ENCODE measurements at places on chromosomes 7 and 10.

DNA sequence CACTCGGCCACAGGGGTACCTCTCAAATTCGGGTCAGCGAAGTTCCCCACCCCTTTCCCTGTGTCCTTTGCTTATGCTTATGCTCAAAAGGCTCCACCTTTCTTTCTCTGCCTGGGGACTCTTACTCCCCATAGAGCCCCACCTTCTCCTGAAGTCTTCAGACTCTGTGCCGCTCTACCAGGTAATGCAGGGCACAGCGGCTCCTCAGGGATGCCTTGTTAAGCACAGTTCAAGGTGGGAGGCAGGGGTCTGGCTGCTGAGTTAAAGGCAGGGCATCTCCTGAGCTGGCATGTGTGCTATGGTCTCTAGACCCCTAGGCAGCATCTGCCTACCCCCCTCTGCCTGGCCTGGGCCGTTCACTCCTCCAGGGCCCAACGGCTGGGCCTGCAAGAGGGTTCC lies 3.0 kb upstream of the CXCL12 start:
- no peak for DNase-seq

GRCh38 chr10:119030421-119031250 lies 1.1 kb downstream of the NANOS1 start:
- peak; percentile 74 for DNase-seq

- peak; percentile 3 for DNase-seq
These were observed 12.8 kb downstream of the MEIG1 start for GRCh38 chr10:14971867-14972448.

DNA sequence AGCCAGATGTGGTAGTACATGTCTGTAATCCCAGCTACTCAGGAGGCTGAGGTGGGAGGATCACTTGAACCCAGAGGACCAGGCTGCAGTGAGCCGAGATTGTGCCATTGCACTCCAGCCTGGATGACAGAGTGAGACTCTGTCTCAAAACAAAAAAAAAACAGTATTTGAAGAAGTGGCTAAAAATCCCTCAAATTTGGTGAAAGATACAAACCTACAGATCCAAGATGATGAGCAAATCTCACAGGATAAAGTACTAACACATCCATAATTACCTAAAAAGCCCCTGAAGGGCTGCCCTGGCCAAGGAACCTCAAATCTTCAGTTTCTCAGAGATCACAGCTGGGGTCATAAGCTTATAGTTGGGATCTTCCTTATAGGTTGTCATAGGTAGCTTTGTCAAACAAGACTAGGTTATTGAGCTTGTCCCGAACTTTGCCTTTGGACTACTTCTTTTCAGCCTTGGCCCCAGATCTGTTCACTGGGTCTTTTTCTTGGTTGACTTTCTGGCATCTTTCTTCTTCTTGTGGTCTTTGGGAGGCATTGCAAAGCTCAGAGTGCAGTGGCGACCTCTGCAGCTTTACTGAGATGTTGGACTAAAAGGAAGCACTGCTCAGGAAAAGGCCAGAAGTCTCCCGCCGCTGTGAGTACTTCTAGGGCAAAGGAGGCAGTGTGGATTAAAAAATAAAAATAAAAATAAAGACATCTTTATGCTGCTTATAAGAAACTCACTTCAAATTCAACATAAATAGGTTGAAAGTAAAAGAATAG lies 28.6 kb upstream of the SAR1A start:
- no peak for DNase-seq

GRCh38 chr7:8433477-8434289 lies at the start of gene NXPH1:
TSS of gene NXPH1 (plus strand) at chr7:8433609.
- DNase-seq, result no peak

DNA sequence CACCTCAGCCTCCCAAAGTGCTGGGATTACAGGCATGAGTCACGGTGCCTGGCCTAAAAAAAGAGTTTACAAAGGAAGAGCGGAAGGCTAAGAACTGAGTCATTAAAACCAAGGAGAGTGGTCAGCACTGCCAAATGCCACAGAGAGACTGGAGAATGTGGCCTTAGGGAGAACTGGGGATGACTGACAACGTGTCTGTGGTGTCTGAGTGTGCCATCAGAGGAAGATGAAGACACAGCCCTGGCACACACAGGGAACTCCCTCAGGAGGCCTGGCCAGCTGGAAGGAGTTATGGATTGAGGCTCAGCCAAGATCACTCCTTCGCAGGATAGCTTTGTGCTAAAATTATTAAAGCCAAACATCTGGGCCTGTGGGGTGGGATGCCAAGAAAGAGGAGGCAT lies 3.9 kb upstream of the INA start:
- no peak for DNase-seq

DNA sequence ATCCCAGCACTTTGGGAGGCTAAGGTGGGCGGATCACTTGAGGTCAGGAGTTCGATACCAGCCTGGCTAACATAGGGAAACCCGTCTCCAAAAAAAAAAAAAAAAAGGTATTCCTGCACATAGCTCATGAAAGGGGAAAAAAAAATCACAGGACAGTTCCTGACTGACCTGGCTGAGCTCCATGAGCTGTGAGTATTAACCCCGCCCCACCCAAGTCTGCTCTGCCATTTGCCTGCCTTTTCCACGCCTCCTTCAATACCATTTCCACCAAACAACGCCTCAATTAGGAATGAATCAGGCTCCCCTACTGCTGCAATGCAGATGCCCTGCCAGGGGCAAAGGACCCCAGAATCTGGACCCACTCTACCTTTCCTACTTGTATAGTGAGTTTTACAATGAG lies 55.0 kb downstream of the PDIA4 start:
- no peak for DNase-seq

- no peak for DNase-seq
These were observed 640.6 kb upstream of the NRP1 start for GRCh38 chr10:33974976-33975478.

GRCh38 chr10:7312488-7312857 lies 98.4 kb downstream of the SFMBT2 start:
- no peak for DNase-seq

DNA sequence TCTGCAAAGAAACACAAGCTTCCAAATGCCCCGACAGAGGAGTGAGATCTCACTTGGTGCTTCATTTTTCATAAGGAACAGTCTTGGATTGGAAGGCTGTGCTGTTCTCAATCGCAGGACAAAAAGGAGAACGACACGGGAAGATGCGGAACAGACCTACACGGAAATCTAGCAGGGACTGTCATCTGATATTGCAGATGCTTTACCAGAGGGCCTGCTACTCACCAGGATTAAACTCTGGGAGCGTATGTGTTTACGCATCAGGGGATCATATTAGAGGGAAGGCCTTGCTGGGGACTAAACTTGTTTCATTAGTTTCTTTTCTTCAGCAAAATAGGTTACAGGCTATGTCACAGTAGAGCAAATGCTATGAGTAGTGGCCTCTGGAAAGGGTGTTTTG lies 82.8 kb upstream of the EEPD1 start:
- DNase-seq, result no peak

Data from HL-60 (cell line).